ENCODE measurements at places on chromosomes 11 and 22. TPM values are rescaled to one million over a fixed set of nuclear protein-coding genes. Genes with fewer than 3 reads are reported as not detected.
A peak's percentile ranks its signal among the peaks of the same experiment; 100 is the strongest.

DNA sequence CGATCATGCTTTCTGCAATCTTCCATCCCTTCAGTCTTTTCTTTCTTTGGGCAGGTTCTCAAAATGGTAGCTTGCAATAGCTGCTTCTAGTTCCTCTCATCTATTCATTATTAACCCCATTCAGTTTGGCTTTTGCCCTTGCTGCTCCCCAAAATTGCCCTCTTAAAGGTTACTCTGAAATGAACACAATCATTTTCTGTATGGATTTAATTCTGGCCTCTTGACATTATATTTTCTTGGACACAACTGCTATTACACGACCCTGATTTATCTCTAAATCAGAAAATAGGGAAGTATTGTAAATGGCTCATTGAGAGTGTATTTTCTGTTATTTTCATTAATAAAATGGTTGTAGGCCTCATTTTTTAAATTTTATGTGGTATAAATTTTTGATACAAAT is at the start of gene ANGPTL5:
ANGPTL5 (minus strand) TSS at position 101 of the 400 bp plus-strand sequence. CDS start 8,613 bp downstream, outside the sequence.
- peak within 1 kb of the TSS; percentile 95 for H3K27ac ChIP-seq
- H3K4me3 ChIP-seq = peak within 1 kb of the TSS; percentile 78
- H3K27me3 ChIP-seq = no peaks in the 10 kb centered on the region
- DNase-seq = no peak
- no peaks in the 10 kb centered on the region for H3K36me3 ChIP-seq

GRCh38 chr11:130872981-130873380 is 43.3 kb downstream of the SNX19 start:
- DNase-seq = no peak
- peaks cover 43% of the 10 kb centered on the region for H3K36me3 ChIP-seq
- no peaks in the 10 kb centered on the region for H3K27me3 ChIP-seq

- no peak for DNase-seq
- no peak overlapping the region for H3K27ac ChIP-seq
- no peak overlapping the region for H3K4me3 ChIP-seq
- no peaks in the 10 kb centered on the region for H3K36me3 ChIP-seq
These were observed 2.1 kb upstream of the CCDC81 start for GRCh38 chr11:86372586-86372985.

- H3K36me3 ChIP-seq = peaks cover 3% of the 10 kb centered on the region
- no peak overlapping the region for H3K4me3 ChIP-seq
These were observed 51.6 kb upstream of the APOA1 start for GRCh38 chr11:116888884-116889549.

GRCh38 chr11:46369458-46370152 is 11.9 kb upstream of the MDK start:
- no peak overlapping the region for H3K27ac ChIP-seq
- no peaks in the 10 kb centered on the region for H3K27me3 ChIP-seq
- H3K36me3 ChIP-seq = peaks cover 5% of the 10 kb centered on the region
- peaks cover 4% of the 10 kb centered on the region for H3K4me1 ChIP-seq
- DNase-seq = peak; percentile 91
- no peak overlapping the region for H3K4me3 ChIP-seq

- H3K36me3 ChIP-seq = no peaks in the 10 kb centered on the region
- no peaks in the 10 kb centered on the region for H3K27me3 ChIP-seq
These were observed 7.4 kb downstream of the HIRA start for GRCh38 chr22:19424186-19424500.

DNA sequence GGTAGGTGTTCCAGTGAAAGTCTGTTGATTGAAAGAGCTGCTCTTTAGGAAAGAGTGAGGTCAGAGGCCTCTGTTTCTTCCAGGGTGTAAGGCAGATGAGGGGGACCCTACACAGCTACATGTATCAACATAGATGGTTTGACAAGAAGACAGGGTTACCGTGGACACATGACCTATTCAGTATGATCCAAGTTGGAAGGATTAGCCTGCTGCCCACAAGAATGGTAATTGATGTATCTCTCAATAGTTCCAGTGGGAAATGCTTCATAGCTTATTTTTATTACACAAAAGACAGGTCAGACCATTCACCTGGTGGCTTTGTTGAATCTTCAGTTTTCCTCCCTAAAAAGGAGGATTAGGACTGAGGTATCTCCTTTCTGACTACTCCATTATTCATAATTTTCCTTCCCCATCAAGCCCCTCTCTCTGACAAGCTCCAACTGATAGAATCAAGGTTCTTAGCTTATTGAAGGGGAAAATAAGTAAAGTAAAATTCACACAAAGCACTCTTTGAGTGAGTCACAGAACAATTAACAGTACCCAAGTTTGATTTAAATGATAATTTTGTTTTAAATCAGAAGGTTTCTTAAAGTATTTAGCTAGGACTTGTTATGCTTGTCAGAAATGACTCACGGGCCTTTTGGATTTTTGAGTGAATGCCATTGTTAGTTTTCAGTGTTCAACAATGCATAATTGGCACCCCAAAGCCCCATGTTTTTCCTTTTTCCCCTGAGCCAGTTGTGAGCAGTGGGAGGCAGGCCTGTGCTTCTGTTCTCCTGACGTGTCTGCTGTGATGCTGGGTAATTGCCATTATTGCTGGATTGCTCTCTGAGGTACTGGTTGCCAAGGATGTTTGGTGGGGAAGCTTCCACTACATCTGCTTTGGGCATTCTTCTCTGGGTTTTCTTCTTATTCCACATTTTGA is 373.2 kb downstream of the DDX10 start:
- no peaks in the 10 kb centered on the region for H3K27me3 ChIP-seq
- no peaks in the 10 kb centered on the region for H3K36me3 ChIP-seq
- H3K27ac ChIP-seq = peak overlapping the region; percentile 76
- no peak for DNase-seq
- H3K4me1 ChIP-seq = peaks cover 47% of the 10 kb centered on the region

GRCh38 chr11:60159868-60160267 is 23.0 kb downstream of the MS4A6A start:
- DNase-seq = no peak
- no peak overlapping the region for H3K4me3 ChIP-seq
- H3K27me3 ChIP-seq = no peaks in the 10 kb centered on the region
- no peaks in the 10 kb centered on the region for H3K4me1 ChIP-seq
- no peak overlapping the region for H3K27ac ChIP-seq

DNA sequence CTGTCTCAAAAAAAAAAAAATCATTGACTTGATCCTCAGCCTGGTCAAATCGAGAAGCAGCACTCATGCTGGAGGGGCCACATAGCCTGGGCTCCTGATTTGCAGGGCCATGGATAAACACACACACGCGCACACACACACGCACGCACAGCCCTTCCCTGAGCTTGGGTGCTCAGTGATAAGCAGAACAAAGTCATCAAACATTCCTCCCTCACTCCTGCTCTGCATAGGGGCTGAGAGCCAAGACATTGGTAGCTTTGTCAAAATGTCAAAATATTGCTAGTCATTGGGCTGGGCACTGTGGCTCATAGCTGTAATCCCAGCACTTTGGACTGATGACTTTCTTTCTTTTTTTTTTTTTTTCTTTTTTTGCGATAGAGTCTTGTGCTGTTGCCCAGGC is 34.0 kb upstream of the A4GALT start:
- no peak overlapping the region for H3K27ac ChIP-seq
- H3K36me3 ChIP-seq = no peaks in the 10 kb centered on the region
- peaks cover 5% of the 10 kb centered on the region for H3K4me1 ChIP-seq
- no peaks in the 10 kb centered on the region for H3K27me3 ChIP-seq
- DNase-seq = no peak

Gene MAJIN
- polyA plus RNA-seq = not detected

Gene MMP3
- polyA plus RNA-seq = 39.3 TPM

- H3K4me1 ChIP-seq = no peaks in the 10 kb centered on the region
- DNase-seq = no peak
- no peak overlapping the region for H3K27ac ChIP-seq
- H3K4me3 ChIP-seq = no peak overlapping the region
- H3K27me3 ChIP-seq = no peaks in the 10 kb centered on the region
These were observed 271.4 kb upstream of the C11orf87 start for GRCh38 chr11:109150581-109150980.

- H3K27ac ChIP-seq = no peak overlapping the region
- H3K27me3 ChIP-seq = no peaks in the 10 kb centered on the region
- H3K4me3 ChIP-seq = no peak overlapping the region
- no peaks in the 10 kb centered on the region for H3K36me3 ChIP-seq
These were observed 7.1 kb upstream of the SLC35E4 start for GRCh38 chr22:30628491-30628890.

DNA sequence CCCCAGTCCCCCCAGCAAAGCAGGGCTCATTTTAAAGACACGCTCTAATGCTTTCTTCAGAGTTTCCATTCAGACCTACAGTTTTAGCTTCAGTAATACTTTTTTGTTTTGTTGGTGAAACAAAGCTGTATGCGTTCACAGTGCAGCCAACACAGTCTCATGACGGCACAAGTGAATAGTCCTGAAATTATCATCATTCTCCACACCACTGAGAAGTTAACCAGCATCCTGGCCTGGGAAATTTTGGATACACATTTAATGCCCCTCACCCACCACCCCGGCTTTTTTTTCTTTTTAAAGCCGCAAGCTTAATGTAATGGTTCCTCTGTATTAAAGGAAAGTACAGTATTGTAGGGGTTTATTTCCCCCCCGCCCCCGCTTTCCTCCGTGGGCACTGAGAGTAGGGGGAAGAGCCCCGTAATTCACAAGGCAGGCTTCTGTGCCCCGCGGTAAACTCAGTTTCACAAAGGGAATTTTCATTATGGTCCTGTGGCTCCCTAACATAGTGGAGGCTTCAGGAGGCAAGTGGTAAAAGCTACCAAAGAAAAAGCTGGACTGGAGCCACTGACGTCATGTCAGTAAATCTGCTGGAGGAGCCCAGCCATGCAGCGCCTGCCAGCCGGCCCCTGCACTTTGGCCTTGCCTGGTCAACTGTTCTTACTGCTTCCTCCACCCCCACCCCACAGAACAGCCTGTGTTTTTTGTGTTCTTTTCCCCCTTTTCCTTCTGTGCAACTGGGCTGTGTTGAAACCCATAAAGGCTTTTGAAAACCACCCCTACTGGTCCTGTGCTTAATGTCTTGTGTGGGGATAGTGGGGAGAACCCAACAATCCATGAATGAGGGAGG is 18.2 kb downstream of the TEAD1 start:
- peaks cover 84% of the 10 kb centered on the region for H3K4me1 ChIP-seq
- no peaks in the 10 kb centered on the region for H3K27me3 ChIP-seq
- H3K4me3 ChIP-seq = peak overlapping the region; percentile 25
- peak overlapping the region; percentile 100 for H3K27ac ChIP-seq
- no peaks in the 10 kb centered on the region for H3K36me3 ChIP-seq

Gene SCGB1D2
- polyA plus RNA-seq = not detected

DNA sequence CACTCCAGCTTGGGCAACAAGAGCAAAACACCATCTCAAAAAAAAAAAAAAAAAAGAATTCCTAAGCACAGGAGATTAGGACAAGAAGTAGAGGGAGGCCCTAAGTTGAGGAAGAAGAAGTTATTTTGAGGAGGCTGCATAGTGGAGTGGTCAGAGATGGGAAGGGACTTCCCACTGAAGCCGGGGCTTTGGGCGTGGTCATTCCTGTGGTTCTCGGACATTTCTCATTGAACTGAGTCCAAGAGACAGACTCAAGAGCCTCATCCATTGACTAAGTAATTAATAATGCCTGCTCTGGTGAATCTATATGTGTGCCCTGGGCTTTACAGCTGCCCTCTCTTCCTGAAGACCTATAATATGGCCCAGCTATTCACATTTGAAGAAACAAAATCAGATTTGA is 53.2 kb upstream of the FTH1 start:
- no peaks in the 10 kb centered on the region for H3K36me3 ChIP-seq
- no peak for DNase-seq
- H3K4me3 ChIP-seq = no peak overlapping the region
- no peaks in the 10 kb centered on the region for H3K4me1 ChIP-seq

- no peaks in the 10 kb centered on the region for H3K36me3 ChIP-seq
- no peaks in the 10 kb centered on the region for H3K4me1 ChIP-seq
- no peak for DNase-seq
- H3K4me3 ChIP-seq = no peak overlapping the region
- no peaks in the 10 kb centered on the region for H3K27me3 ChIP-seq
- no peak overlapping the region for H3K27ac ChIP-seq
These were observed 22.9 kb upstream of the FGF3 start for GRCh38 chr11:69841859-69842698.

Data from SK-N-SH (cell line).